ENCODE measurements at places on chromosomes 16 and 17.

GRCh38 chr17:37791447-37792399, 46.9 kb upstream of the HNF1B start:
- peak; percentile 18 for DNase-seq

- no peak for DNase-seq
Measured at GRCh38 chr17:63692195-63692816, 7.6 kb downstream of the LIMD2 start.

DNA sequence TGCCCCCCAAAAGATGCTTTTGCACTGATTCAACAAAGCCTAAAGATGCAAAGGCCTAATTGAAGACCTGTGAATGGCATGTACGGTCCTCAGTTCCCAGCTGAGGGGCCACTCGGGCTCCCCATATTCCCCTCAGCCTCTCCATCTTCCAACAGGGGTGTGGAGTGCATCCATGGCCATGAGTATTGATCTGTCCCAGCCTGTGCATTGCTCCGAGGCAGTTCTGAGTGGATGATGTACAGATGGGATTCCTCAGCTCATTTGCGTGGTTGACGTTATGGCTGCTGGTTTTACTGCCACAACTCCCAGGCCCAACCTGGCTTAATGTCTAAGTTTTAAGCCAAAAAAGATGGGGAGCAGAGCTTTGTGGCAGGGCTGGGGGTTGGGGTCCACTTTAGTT, 162.7 kb upstream of the ZNF267 start:
- DNase-seq = no peak

- no peak for DNase-seq
Measured at GRCh38 chr17:57092779-57093178, 7.7 kb downstream of the AKAP1 start.

- DNase-seq = no peak
Measured at GRCh38 chr17:16351831-16352230, 1.4 kb downstream of the CENPV start.

GRCh38 chr17:74532115-74532514, 840 bp upstream of the CD300LB start:
- DNase-seq = no peak

DNA sequence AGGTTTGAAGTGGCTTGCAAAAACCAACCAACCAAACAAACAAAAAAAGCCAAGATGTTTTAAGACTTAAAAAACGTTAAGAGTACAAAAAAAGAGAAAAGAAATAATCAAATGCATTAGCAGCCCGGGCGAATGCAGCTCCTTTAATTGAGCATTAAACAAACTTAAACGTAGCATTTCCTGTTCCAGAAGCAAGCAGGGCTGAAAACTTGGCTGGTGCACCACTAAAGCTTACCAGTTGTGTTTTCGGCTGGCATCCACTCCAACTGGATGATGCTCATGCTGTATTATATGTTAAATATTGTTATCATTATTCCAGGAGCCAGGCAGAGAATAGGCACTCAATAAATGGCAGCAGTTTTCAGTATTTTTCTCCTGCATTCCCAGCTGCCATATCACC, 45.1 kb downstream of the IRX6 start:
- no peak for DNase-seq

DNA sequence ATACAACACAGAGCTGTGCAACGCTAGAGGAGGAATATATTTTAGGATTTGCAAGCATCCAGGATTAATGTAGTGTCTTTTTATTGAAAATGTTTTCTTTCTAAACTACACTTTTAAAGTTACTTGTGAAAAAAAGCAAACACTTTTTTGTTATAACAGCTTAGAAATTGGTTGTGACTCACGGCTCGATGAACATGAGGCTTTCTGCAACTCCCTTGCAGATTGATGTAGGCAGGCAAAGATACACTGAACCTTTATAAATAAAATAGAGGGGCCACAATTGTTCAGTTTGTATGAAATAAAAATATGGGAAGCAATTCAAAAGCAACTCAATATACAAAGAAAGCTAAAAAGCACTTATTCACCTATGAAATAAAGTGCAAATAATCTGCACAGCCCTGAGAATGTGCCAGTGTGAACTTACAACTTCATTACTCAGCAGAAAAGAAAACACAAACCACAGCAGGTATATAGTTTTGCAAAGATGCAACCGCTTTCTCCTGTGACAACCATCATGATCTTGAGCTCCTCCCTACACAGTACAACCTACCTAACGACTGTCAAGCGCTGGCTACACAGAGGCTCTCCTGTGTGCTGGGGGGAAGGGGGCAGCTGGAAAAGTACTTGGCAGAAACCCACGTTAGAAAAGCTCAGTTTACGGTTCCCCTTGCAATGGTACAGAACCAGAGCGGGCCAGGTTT, 948 bp downstream of the LUC7L start:
- DNase-seq = no peak

- DNase-seq = no peak
Measured at GRCh38 chr17:5629128-5629527, 44.8 kb upstream of the NLRP1 start.

DNA sequence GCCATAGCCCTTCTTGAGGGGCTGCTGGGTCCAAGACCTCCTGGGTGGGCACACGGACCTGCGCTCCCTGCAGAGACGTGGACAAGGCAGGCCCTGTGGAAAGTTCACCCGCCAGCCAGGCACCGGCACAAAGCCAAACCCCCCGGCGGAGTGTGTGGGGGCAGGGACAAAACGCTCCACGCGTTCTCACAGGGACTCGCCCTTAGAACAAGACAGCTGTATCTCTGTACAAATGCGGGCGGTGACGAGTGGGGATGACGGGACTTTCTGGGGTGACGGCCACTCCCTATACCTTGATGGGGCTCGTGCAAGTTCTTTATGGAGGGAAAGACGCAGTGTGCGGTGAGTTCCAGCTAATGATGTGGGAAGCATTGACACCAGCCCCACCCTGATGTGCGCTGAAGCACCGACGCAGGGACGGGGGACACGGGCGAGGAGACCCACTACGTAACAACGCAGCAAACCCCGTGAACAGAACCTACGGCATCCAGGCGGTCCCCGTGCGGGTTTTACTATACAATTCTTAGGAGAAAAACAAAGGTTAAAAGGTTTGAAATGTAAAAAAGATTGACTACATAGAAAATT, 49.4 kb downstream of the LMF1 start:
- no peak for DNase-seq

DNA sequence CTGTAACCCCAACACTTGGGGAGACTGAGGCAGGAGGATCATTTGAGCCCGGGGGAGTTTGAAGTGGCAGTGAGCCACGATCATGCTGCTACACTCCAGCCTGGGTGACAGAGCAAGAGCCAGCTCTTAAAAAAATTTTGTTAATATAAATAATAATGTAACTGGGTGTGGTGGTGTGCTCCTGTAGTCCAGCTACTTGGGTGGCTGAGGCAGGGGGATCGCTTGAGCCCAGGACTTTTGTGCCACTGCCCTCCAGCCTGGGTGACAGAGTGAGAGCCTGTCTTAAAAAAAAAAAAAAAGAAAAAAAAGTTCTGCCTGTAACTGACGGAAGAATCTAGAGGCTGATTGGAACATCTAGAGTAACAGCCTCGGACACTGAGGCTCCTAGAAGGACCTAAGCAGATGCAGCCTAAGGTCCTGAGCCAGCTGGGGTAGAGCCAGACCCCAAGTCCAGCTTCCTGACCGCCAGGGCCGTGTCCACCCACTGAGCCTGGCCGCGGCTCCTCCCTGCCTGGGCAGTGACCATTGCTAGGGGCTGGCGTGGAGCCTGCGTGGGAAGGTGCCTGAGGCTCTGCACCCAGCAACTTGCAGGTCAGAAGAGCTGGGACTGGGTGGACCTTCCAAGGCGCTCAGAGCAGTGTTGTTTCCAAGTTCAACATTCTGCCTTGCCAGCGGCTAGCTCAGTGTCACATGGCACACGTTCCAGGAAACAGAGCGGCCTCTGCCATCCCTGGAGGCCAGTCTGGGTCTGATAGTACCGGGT, 209.4 kb upstream of the CIBAR2 start:
- DNase-seq = no peak
